T-helper 17 cell (primary cell): ENCODE measurements at places on chromosomes 12 and 14.

- DNase-seq, result no peak
Measured at GRCh38 chr12:69996241-69996640, 171.2 kb downstream of the MYRFL start.

DNA sequence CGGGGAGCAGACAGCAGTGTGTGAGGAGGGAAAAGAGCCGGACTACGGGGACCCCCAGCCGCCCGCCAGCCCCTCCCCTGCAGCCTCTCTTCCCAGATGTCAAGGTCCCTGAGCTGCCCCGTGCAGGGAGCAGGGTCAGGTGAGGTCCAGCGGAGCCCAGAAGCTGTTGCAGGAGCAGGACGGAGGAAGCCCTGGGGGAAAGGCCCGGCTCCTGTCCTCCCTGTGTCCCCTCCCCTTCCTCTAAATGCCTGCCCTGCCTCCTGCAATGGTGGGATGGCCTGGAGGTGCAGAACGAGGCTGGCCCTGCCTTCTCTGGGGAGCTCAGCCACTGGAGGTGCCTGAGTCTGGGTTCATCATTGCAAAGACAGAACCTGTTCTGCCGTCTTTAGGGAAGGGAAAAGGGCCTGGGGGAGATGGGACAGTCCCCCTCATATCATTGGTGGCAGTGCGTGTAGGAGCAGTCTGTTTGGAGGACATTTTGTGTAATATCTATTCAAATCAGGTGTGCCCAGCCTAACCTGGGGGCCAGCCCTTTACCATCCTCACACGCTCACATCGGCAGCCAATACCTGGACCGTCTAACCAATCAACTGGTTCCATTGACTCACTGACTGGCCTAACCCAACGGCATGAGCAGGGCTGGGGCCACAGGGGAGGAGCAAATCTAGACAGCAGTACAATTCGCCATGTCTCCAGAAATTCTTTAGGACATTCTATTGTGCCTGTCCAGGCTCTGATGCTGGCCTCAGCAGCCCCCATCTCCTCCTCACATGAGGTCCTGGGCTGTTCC, 364.1 kb upstream of the SFSWAP start:
- no peak for DNase-seq

- DNase-seq, result no peak
Measured at GRCh38 chr12:105352052-105352451, 21.6 kb downstream of the C12orf75 start.

GRCh38 chr14:93381644-93382043, 34.7 kb downstream of the COX8C start:
- DNase-seq, result no peak

GRCh38 chr14:31835049-31835448, 242.1 kb upstream of the ARHGAP5 start:
- DNase-seq, result no peak

DNA sequence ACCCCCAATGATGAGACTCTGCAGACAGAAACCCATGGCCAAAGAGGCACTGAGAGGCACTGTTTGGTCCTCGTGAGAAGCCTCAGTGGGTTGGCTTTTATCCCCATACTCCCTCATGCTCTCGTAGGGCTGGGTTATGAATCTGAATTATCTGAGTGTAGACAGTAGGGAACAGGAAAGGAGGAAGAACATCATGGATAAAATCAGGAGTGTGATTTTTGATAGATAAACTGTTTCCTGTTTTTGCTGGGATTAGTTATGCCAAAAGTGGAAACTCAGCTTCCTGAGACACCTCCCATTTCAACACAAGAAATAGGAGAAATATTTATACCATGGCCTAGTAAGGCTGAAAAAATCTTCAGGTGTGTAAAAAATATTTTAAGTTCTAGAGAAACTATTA, 177.9 kb downstream of the PPM1H start:
- no peak for DNase-seq

- DNase-seq, result no peak
Measured at GRCh38 chr12:101826766-101827368, 3.9 kb downstream of the GNPTAB start.

DNA sequence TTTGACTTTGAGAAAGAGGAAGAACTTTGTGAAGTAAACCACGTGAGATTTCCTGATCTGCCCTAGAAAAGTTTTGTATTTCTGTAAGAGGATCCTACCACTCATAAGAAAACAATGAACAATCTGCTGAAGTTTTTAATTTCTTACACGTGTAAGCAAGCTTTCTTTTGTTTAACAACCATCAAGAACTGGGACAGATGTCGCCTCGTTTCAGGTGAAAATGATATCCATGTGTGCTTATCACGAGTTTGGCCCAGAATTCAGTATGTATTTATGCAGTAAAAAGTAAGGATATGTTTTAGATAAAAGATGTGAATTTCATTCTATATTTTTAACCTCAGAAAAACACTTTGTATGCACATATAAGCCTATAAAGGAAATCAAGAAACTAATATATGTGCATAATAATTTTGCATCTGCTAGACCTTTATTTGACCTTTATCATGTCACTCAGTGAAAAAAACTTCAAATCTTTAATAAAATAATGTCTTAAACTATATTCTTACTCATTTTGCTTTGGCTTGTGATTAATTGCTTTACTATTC, 56.9 kb upstream of the DHRS4 start:
- no peak for DNase-seq

DNA sequence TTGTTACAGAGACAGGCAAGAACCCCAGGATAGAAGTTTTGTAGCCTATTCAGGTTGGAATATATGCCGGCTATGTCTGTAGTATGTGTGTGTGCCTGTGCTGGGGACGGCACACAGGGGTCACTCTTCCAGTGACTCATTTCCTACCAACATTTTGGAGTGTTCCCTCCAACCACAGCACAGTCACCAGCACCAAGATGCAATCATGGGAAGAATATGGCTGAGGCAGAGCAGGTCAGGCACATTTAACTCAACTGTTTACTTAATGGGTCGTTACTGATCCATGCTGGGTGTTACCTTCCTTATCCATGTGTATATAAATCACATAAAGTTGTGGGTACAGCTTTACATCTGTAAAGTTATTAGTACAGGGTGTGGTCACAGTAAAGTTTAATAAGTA, 178.3 kb downstream of the PRKD1 start:
- DNase-seq, result no peak

DNA sequence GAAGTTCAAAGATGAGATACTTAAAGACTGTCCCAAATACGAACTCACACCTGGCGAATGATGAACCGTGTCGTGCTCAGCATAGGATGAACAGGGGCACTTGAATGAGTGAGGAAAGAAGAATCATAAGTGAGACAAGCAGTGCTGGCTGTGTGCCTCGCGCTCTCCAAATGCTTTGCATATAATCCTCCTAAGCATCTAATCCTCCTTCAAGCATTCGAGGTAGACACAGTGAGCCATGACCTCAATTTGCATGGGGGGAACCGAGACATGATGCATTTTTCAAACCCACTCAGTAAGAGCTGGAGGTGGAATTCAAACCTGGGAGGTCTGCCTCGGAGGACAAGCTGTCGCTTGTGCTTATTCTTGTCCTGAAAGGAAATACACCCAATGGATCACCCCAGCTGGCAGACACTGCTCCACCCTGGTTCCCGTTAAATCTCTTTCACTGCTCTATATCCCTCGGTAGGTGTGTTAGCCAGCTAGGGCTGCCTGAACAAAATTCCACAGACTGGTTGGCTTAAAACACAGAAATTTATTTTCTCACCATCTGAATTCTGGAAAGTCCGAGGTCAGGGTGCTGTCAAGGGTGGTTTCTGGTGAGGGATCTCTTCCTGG, 274.0 kb downstream of the SLC15A4 start:
- no peak for DNase-seq

DNA sequence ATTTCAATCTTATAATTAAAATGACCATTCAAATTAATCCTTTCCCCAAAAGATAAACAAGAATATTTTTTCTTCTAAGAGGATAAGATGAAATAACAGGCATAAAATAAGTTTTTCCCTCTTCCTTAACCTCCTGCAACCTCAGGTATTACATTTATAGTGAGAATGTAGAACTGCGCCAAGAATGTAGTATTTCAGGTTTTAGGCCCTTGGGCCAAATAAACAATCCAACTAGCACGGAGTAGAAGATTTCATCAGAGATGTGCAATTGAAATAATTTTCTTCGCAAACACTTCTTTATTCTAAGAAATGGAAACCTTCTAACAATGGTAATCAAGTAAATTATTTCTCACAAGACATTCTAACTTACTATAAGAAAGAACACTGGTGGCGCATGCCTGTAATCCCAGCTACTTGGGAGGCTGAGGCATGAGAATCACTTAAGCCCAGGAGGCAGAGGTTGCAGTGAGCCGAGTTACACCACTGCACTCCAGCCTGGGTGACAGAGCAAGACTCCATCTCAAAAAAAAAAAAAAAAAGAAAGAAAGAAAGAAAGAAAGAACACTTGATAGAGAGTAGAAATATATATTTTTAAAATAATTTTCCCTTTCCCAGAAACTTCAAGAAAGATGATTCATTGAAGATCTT, 100.8 kb downstream of the TAOK3 start:
- no peak for DNase-seq

GRCh38 chr14:87547536-87547935, 445.4 kb downstream of the GALC start:
- no peak for DNase-seq

GRCh38 chr12:94674051-94674451, 23.7 kb upstream of the TMCC3 start:
- DNase-seq, result no peak

DNA sequence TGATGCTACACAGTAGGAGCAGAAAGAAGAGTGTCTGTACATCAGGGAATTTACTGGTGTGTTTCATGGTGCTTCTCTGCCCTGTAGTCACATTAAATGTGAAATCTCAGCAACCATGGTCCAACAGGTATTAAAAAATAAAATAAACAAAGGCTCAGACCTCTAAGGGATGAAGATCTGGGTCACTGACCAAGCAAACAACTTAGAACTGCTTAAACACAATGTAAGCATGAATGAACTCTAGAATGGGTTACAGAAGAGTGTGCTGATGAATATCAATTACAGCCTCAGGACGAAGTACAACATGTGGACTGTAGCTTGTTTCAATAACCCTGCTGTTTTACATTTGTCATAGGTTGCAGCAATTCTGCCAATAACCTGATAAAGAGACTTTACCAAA, 47.4 kb downstream of the SLC35F4 start:
- DNase-seq, result no peak

- no peak for DNase-seq
Measured at GRCh38 chr14:99247101-99247729, 24.8 kb downstream of the BCL11B start.

DNA sequence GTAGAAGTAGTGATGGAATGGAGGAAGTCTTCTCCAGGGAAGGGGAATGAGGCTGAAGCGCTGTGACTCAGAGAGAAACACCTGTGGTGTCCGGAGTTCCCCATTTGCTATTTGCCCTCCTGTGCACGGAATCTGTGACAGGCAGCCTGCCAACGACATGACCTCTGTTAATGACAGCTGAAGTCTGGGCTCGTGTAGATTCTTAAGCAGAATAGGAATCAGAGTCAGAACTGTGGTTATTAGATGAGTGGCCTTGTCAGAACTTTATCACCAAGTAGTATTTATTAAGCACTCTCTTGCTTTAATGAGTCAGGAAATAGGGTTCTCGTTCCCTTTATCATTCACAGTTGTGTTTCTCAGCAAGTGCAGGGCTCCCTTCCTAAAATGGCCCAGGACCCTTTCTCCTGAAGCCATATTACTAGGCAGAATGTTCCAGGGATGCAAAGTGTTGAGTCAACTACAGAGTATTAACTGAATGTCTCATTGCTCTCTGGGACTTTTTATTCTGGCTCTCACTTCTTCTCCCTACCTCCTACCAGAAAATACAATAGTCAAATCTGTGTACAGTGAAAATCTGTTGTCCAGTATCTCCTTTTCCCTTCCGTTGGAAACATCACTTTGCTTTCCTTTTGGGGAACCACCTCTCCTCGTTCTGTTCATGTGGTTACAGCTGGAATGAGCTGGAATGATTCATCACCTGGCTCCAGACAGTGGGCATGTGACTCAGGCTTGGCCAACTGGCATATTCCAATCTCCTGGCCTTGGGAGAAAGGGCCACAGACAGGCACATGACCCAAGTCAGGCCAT, 77.8 kb upstream of the MAX start:
- no peak for DNase-seq

- DNase-seq, result no peak
Measured at GRCh38 chr12:65853489-65854157, 29.3 kb downstream of the HMGA2 start.

DNA sequence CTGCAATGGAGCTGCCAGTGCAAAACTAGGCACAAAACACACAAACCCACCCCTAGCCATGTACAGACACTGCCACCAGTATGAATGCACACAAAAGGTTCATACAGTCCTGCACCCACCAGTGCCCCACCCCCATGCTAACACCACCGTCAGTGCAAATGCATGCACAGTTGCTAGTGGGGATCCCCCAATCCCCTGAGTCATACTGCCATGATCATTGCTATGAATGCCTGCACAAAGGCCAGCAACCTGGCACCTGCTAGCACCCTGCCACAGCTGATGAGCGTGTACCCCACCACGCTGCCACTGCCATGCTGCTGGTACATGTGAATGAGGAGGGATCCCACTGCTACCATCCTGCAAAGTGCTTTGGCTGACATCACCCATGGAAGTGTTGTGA, 23.9 kb downstream of the PZP start:
- DNase-seq, result no peak

DNA sequence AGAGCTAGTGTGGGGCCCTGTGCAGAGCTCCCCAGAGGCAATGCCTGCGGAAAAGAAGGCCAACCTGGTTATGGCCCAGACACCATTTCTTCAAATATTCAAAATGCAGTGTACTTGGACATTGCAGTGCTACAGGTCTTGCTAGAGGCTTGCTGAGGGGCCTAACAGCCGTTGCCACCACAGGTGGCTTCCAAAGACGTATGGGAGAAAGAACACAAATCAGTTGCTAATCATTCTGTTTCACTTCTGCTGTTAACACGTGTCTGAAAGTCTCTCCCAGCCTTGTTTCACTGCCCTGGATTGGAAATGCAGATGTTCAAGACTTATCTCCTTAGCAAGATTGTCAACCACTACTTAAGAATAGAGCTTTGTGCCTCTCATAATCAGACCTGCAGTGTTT, 925.9 kb downstream of the GALC start:
- no peak for DNase-seq

DNA sequence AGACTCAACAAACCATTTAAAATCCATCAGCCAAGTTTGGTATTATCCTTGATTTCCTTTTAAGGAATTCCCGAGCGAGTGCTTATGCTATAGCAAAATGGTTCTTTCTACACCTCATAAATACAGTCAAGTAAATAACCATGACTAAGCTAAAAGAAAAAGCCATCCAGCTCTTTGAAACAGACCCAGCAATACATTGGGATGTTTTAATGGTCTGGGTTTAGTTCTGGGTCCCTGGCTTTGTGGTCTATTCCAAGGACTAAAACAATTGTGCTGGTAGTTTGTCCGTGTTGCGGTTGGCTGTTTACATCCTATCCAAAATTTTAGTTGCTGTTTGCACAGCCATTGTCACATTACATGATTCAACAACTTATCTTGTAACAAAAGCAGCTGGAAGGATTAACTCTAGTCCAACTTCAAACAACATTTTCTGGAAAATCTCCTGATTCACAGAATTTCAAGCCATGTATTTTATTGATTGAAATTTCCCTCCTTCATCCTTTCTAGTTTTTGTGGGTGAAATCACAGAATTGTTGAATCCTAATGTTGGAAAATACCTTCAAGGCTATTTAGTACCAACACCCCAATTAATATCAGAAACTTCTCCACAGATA, 19.6 kb downstream of the KLRB1 start:
- DNase-seq, result no peak
